NCI-H1417 treated with DMSO at 0.1 percent for 48 hours (cell line): ENCODE measurements at places on chromosomes 2 and 18.

- DNase-seq = no peak
These were observed 56.1 kb downstream of the SF3B1 start for GRCh38 chr2:197378494-197379307.

DNA sequence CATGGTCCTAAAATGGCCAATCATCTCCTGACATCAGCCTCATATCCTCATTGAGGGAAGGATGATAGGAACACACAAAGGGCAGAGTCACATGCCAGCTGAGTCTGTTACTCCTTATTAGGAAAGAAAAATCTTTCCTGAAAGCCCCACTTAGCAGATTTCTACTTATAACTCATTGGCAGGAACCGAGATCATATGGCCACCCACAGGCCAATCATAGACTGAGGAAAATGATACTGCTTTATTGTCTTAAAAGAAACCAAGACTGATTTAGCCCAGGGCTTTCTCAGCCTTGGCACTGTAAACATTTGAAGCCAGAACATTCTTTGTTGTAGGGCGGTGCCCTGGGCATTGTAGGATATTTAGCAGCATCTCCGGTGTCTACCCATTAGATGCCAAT is 18.7 kb downstream of the GKN2 start:
- no peak for DNase-seq

- no peak for DNase-seq
These were observed 523.4 kb upstream of the FANCL start for GRCh38 chr2:58764338-58765104.

- DNase-seq = no peak
These were observed 198.2 kb downstream of the MYO1B start for GRCh38 chr2:191443446-191443845.

GRCh38 chr2:242058116-242058680 is 188.7 kb downstream of the RTP5 start:
- DNase-seq = no peak

DNA sequence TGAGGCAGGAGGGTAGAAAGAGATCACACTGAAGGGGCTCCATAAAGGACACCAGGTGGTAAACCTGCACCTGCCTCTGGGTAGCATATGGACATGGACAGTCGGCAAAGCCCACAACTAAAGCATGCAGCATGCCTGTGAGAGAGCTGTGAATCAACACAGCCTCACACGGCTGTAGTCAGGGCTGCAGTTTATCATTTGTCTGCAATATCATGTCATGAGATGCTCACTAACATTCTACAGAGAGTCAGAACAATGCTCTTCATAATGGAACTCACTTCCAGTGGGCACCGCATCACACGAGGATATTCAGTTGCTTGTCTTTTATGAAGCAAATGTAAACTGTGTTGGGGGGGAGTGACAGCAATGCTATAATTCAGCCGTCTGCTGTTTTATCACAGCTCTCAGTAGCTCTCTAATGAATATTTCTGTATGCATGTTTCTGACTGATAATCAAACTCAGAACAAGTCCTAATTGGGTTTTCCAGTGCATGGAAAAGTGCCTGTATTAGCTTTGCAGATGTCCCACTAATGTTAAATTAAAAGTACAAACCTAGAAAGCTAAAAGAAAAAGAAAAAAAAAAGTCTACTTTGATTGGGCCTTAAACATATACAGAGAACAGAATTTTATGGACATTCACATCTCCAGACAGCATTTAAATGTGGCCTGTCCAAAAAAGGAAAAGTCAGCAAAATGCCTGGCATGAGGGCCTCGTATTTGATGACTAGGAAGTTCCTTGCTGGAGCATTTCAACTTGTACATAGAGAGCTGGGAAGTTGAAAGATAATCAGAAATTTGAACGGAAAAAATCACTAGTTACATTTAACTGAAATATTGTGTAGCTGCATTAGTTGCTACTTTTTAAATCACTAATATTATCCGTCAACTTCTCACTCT is 406.1 kb upstream of the SOX11 start:
- no peak for DNase-seq

GRCh38 chr2:118053681-118054080 is 34.6 kb upstream of the INSIG2 start:
- DNase-seq = no peak

GRCh38 chr18:76426737-76427305 is 68.2 kb downstream of the ZNF516 start:
- no peak for DNase-seq

DNA sequence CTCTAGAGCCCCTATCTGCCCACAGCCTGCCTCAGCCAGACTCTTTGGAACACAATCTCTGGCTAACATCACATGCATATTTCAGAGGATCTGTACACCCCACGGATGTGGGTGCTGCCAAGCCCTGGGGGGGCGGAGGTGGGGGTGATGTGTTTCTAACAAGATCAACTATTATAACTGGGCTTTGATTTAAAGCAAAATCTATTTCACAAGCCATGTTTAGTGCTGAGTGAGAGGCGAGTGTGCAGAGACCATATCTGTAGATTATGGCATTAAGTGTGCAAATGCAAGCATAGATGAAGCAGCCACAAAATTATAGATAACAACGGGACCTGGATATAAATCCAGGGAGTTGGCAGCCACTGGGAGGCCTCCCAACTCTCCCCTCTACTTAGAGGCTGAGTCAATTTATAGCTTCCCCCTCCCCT is 135.8 kb upstream of the SMAD2 start:
- no peak for DNase-seq

DNA sequence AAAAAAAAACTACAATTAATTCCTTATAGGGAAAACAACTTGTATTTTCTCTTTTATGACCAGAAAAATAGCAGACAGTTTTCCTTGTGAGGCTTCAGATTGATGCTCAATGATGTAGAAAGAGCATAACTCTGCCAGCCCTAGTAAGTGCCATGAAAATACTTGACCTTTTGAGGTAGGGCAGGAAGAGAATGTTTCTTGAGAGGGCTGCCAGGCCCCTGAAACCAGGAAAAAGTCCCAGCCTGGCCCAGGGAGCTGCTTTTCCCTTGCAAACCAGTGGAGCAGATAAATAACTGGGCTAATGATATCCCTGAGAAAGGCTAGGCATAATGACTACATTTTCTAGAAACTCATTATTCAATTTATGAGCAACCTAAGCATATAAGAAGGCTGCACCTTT is 126.8 kb downstream of the SLC8A1 start:
- DNase-seq = no peak

DNA sequence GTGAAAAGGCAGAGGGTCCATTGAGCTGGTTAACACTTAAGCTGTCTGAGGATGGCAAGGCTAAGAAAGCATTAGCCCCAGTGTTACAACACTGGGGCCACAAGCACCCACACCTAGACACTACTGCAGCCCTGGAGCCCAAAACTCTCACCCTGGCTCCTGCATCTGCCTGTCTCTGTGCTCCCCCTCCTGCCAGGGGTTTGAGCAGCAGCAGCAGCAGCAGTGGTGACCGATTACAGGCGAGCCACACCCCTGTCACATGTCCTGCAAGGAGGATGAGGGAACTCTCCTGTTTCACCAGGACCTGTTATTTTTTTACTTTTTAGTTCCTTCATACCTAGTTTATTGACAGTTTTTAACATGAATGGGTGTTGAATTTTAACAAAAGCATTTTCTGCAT is 326.7 kb upstream of the MAP2 start:
- no peak for DNase-seq

DNA sequence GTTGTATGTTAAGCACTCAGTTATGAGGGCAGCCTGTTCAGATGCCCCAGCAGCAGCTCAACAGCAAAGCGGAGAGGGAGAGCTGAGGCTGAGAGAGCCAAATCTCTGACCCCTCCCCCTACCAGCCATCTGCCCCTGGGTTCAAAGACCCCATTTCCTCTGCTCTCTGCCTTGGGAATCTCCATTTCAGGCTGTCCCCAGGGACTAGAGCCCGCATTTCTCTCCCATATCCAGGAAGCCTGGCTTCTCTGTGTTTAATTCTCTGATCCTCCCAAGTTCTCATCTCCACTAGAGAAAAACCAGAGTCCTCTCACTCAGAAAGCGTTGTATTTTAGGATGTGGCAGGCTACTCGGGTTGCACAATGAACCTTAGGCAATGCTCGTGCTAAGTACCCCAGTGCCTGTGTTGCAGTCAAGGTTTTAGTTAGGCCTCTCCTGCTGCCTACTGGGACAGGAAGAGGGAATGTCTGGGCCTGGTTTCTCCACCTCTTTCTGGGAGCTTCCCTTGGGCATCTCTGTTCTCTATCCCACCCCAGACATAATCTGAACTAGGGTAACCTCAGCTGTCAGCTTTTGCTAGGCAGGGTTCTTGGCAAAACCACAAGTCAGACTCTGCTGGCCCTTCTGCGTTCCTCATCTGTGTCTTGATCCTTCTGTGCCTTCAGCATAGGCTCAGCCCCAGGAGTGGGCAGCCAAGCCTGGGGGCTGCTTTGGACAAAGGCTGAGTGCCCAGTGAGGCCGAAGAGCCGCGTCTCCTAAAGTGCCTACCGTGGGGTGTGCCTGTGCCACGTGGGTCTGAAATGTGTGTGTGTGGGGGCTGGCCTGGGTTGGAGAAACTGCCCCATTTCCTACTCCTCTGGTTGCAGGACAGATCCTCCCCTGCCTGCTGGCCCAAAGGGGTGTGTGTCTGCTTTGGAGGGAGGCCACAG is 96.8 kb downstream of the STPG4 start:
- no peak for DNase-seq

- no peak for DNase-seq
These were observed 387.8 kb downstream of the ZNF521 start for GRCh38 chr18:24964216-24964615.

- DNase-seq = no peak
These were observed 27.9 kb downstream of the ZCCHC2 start for GRCh38 chr18:62550746-62551145.
